ENCODE measurements at places on chromosomes 1 and 21.

- DNase-seq = no peak
Measured at GRCh38 chr1:45328680-45329079, 2.0 kb downstream of the HPDL start.

DNA sequence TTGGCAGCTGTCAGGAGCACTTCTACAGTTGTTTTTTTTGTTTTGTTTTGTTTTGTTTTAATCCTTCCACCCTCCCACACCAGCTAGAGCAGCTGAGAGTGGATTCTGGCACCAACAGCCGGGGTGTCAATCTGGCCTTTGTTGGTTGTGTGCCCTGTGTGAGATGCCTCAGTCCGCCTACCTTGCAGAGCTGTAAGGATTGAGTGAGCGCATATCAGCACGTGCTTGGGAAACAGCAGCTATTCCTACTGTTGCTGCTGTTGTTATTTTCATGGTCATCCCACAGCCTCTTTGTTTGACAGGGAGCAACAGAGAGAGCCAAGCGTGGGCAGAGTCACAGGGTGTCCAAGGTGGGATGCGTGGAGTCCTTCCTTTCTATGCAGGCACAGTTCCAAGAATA lies 50.4 kb downstream of the PGBD5 start:
- no peak for DNase-seq

- DNase-seq = no peak
Measured at GRCh38 chr1:3908886-3909517, 8.9 kb upstream of the C1orf174 start.

DNA sequence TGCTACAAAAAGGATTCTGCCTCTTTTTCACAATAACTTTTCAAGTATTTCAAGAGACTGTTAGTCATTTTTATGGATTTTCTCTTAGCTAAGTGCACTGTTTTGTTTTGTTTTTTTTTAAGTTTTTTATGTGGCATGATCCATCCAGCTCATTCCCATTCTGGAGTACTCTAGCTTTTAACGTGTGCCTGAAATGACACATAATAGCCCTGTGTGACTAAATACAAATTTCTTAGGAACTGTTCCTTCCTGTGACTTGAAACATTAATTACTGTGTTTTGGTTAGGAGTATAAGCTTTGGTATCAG lies 143.9 kb downstream of the HS2ST1 start:
- no peak for DNase-seq

DNA sequence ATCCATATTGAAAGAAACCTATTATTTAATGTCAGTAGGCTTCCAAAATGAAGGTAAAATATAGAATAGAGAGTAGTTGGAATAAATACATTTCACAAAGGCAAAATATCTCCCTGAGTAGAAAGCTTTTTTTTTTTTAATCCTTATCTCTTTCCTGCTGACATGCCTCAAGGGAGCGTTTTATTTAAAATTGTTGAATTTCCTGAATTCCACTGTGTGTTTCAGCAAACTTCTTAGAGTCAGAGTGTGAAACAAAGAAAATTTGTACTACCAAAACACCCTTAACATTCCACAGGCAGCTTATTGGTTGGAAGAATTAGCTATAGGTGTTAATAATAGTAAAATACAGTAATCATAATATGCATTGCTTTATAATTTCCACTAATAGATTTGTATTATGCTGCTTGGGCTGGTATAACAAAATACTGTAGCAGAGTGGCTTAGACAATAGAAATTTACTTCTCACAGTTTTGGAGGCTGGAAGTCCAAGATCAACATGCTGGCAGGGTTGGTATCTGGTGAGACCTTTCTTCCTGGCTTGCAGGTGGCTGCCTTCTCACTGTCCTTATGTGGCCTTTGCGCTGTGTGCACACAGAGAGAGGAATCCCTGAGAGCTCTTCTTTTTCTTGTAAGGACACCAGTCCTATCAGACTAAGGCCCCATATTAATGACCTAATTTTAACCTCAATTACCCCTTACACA lies 468.4 kb upstream of the C1orf87 start:
- no peak for DNase-seq

DNA sequence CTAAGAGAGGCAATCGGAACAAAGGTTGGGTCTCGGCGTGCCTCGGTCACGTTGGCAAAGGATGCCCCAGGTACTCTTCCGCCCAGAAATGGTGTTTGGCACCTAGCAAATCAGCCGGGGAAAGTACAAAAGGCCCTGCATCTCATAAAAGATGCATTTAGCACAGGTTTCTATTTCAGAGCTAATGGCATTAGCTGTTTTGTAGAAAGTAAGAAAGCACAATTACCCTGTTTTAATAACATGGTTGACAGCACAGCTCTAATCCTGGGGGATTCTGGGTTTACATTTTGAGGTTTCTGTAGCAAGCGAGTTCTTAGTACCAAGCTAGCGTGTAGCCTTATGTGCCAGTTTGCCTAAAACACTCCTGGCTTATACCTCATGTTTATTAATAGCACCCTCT lies 178.5 kb downstream of the PRDM2 start:
- DNase-seq = no peak

DNA sequence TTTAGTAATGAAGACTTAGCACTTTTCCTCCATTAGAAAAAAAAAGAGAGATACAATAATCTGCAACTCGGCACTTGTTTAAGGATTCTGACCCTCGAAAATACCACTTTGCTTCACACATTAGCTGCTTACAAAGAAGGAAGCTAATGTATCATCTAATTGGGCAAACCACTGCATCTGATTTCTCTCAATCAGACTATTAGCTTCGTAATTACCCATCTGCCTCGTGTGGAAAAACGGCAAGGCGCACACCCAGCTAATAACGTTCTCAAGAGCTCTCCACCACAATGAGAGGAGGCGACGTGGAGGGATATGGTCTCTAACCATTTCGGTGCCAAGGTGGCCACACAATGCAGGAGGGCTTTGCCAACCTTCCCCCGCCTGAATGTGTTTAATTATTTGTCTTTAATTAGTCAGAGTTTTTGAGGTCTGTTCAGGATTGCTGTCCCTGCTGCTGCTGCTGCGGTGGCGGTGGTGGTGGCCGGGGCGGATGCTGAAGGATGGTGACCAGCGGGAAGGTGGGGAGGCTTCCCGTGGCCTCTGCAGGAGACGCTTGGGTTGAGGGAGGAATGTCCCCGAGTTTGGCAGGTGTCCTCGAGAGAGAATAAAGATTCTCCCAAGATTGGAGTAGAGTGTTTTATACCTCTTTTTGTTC lies 374.5 kb downstream of the RPS6KC1 start:
- DNase-seq = no peak

- DNase-seq = peak; percentile 42
Measured at GRCh38 chr1:161192476-161193465, 6.1 kb downstream of the ADAMTS4 start.

DNA sequence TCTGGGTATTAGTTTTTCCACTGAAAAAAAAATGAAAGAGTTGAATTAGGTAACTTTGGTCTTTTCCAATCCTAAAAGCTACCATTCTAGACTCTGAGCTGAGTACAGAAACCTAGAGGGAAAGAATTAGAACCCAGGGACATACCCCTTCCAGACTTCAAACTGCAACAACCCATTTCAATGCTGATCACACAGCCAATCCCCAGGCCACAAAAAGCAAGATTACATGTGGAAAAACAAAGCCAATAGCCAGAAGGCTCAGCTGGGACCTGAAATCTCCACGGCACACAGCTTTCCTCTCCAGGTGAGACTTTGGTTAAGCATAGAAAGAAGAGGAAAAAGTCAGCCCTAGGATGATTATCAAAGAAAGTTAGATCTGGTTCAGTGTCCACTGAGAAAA lies 88.8 kb downstream of the JAK1 start:
- no peak for DNase-seq

DNA sequence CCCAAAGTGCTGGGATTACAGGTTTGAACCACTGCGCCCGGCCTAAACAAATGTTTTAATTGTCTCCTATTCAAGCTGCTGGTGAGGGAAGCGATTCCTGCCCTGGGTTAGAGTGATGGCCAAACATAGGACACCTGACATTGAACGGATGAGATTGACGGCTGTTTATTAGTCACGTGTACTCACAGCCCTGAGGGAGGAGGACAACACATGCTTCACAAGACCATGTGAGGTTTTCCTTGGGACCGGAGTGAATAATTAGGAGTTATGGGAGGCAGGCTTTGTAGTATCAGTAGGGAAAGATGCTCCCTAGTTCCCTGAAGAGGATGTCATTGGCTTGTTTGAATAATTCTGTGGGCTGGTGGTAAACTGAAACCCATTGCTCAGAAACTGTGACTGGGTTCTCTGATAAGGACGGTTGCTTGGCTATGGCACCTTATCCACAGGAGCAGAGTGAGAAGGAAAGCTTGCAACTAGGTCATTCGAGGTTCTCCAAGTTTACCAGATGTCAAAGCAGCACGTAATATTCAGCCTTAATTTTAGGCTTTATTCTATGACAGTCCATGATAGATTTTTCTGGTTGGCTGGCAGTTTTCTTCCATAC lies 245.8 kb downstream of the PLA2G4A start:
- DNase-seq = no peak

- DNase-seq = no peak
Measured at GRCh38 chr21:39837861-39838359, 29.3 kb upstream of the PCP4 start.

- no peak for DNase-seq
Measured at GRCh38 chr21:31677047-31677446, 17.6 kb downstream of the SOD1 start.

DNA sequence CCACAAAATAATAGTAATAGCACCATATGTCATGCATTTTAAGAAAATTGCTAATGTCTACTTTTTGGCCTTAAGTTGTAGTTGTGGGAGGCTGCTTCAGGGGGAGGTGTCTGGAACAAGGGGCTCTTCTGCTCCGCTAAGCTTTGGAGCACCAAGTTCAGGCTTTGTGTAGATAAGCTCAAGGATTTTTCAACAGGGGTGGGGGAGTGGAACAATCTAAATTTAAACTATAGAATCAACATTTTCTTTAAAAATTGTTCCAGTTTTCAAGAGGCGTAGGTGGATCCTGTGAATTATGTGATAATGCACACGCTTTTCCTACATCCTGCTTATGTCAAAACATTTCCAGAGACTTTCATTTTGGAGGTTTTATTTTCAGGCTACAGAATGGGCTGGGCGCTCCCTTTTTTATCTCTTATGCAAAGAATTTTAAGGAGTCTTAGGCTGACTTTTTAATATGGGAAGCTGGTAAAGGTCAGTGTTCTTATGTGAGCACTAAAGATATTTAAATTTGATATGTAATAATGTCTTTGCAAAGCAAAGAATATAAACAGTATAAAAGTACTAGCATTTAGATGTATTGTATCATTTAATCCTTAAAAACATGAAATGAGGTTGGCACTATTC lies 9.9 kb downstream of the ATP1A1 start:
- no peak for DNase-seq

DNA sequence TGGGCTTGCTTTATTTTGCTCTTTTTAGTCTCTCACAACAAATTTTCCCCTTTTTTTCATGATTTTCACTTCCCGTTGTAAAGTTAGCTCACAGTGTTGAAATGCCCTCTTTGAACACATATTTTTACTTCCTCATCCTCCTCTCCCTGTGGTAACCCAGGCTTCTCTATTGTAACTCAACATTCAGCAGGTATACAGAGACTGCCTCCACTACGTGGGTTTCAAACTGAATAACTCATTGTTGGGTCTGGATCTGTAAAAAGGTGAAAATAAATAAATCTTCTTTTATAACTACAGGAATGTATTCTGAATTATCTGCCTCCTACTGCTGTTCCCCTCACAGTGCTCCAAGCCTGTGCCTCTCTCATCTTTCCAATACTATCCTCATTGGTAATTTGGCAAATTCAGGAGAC lies 166.4 kb downstream of the RUNX1 start:
- no peak for DNase-seq

- no peak for DNase-seq
Measured at GRCh38 chr1:32536117-32536516, 3.1 kb upstream of the ZBTB8A start.

DNA sequence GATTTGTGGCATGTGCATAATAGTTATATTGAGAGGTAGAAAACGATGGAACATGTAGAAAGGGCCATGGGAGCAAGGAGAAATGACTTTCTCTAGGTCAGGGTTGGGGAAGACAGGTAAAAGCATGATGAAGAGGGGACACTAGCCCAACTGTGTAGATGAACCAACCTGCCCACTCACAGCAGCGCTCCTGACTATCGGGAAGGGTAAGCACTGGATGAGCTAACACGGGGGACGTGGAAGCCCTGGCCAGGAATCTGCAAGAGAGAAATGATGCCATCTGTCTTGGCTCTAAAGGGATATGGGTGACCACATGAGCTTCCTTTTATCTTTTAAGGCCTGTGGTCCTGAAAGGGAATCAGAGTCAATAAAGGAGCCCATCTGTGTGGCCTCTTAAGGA lies 36.2 kb upstream of the TMEM125 start:
- DNase-seq = no peak

DNA sequence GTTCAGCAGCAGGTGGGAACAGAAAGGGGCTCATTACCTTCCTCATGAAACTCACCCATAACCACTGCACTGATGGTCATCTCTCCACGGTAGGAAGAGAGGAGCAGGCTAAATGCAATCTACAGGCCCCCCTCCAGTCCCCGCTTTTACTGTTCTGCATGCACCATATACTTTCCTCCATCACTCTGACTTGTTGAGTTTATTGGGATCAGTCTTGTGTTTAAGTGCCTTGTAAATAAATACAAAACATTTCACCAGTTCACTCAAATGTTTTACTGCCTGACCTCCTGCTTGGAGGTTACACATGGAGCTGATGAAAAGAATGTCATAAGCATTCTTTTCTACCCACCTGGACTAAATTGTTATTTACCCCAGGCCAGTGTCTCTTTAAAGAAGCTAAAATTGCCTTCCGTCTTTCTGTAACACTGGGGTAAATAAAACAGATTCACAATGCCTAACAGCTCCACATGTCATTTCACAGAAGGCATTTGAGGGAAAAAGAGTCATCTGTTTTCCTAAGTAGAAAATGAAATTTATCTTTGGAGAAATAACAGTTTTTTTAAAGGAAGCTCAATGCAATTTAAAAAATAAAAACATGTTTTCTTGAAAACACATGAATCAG lies 30.7 kb downstream of the PTPN14 start:
- no peak for DNase-seq

GRCh38 chr1:151641229-151641628 lies 29.4 kb downstream of the SNX27 start:
- no peak for DNase-seq

GRCh38 chr21:35428489-35428888 lies 379.4 kb upstream of the RUNX1 start:
- DNase-seq = peak; percentile 18

GRCh38 chr1:231058416-231059109 lies 18.5 kb upstream of the FAM89A start:
- no peak for DNase-seq

DNA sequence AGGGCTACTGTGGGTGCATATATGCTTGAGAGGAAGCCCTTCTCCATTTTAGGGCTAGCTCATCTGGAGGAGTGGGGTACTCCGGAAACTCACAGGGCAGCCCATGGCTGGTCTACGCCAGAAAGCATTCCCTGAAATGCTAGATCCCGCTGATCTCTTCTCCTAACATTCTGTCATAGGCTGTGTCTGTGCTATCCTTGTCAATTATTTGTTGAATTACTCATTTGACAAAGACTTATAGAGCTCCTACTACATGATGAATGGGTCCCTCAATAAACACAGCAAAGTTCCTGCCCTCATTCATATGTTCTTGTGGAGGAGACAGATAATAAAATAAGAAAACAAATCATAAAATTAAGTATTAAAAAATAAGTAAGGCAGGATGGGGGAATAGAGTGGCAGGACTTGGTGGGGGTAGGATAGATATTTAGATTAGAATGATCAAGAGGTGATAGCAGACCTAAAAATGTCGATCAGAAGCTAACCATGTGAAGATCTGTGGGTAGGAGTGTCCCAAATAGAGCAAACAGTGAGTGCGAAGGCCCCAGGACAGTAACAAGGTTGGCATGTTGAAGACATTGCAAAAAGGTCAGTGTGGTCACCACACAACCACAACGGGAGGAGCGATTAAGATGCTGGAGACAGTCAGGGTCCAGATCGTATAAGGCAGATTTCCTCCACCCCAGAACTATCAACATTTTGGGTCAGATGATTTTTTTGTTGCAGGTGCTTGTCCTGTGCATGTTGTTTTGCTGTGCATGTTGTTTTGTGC lies 13.2 kb downstream of the NGF start:
- no peak for DNase-seq

All from stimulated activated naive CD4-positive, alpha-beta T cell (primary cell).